ENCODE measurements at places on chromosomes 5 and 9.

DNA sequence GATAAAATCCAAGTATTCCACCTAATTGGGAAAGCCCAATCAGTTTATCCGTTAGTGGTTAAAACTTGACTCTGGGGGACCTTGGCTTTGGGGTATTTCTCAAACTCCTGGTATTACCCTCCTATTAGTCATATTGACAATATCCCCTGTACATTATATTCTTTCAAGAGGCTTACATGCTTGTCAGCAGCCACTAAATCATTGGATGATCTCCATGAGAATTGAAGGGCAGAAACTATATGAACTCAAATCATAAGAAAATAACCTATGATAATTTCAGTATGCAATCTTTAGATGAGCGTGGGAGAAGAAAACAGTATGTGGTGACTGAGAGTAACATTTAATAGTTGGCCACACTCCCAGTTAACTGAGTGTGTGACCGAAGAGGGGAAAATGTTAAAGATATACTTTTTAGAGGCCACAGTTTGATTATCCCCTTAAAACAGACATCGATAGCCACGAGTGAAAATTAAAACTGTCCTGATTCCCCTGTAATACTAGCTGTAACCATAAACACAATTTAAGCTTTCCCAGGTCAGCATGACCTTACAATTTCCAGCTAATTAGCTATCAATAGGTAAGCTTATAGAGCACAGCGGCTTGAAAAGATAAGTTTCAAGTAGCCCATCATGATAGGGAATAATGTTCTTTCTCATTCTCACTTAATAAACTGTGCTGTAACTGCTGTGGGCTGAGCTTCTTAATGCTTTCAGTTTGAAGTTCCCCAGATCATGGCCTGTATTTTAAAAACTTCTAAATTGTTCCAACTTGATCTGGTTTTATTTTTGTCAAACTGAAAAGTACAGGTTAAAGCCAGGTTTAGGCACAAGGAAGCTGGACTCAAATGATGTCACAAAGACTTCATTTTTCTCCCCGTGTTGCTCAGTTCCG is 58.6 kb downstream of the PUM3 start:
- DNase-seq: no peak

- DNase-seq: no peak
These were observed 151.7 kb upstream of the POU5F2 start for GRCh38 chr5:93893075-93893474.

DNA sequence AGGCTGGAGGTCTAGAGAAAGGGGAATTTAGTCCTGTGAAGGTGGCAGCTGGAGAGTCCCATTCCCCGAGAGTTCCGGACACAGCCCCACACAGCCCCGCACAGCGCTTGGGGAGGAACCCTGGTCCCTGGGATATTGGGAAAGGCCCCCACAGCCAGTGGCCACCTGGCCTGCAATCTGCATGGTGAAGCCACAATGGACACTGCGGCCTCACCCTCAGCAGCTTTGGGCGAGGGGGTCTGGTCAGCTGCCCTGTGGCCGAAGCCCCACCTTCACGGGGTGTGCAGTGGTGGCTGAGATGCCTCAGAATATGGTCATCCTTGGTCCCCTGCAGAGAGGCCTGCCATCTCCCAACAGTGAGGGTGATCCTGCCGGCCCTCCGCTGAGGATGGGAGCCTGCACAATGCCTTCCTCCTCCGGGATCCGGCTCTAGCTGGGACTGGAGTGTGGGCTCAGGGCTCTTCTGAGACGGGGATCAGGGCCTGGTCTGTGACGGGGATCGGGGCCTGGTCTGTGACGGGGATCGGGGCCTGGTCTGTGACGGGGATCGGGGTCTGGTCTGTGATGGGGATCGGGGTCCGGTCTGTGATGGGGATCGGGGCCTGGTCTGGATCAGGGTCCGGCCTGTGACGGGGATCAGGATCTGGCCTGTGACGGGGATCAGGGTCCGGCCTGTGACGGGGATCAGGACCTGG is 33.3 kb upstream of the TMEM250 start:
- DNase-seq: no peak

GRCh38 chr5:131156385-131156784 is 8.7 kb downstream of the HINT1 start:
- DNase-seq: no peak
